Epithelial cell of proximal tubule (primary cell): ENCODE measurements at places on chromosomes 2 and 18. TPM values are rescaled to one million over a fixed set of nuclear protein-coding genes. Genes with fewer than 3 reads are reported as not detected.

Gene NETO1
- total RNA-seq, result 3.3 and 11.6 TPM in 2 replicates

DNA sequence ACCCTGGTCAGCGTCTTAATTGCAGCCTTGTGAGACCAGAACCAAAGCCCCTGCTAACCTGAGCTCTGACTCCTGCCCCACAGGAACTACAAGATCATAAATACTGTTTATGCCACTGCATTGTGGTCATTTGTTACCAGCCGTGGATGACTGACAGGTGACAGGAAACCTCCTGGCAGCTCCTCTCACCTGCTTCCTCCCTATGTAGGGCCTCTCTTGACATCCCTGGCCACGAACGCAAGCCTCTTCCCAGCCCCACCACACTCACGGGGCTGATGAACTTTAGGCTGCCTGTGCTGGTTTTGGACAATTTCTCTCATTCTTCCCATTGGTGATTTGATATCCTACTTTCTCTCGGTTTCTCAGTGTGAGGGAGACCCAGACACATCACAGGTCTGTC, 357.2 kb upstream of the MYT1L start:
- DNase-seq, result no peak

DNA sequence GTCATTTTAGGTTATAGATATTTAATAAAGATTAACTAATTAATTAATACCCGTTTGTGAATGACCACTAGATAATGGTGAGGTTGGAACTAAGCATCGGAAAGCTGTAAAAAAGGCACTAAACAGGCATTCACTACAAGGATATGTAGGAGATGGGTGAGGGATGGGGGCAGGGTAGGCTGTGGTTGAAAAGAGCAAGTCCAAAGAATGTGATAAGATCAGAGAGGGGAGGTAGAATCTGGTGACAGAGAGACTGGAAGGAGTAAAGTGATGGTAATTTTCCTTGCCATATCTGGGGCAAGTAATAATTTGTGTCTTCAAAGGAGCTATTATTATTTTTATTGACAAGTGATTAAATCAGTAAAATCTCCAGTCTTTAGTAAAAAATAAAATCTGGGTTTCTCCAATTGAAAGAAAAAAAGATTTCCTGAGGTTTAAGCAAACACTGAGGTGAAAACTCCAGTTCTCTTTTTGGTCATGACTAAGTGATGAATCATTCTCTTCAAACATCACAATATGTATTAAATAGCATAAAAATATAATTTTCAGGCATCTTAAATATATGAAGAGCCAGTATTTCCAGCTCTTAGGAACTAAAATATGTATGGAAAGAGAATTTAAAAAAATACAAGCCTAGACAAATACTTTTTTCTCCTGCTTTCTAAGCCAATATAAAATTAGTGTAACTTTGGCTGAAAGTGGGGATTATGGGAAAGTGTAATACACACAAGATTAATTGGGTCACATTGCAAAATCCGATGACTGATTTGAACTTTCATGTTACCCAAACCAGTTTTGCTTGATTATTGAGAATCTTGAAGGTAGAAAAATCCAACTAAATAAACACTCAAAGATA, 259.1 kb upstream of the RBMS1 start:
- DNase-seq, result no peak

Gene SP140
- 4.6 and 5.3 TPM in 2 replicates for total RNA-seq

Gene GALNT13
- total RNA-seq, result 0.52 and 1.3 TPM in 2 replicates

Gene RIT2
- total RNA-seq, result not detected in 2 replicates

Gene ST3GAL5
- 3.8 and 8.7 TPM in 2 replicates for total RNA-seq

- no peak for DNase-seq
Measured at GRCh38 chr2:211390536-211391188, 834.3 kb downstream of the CPS1 start.

DNA sequence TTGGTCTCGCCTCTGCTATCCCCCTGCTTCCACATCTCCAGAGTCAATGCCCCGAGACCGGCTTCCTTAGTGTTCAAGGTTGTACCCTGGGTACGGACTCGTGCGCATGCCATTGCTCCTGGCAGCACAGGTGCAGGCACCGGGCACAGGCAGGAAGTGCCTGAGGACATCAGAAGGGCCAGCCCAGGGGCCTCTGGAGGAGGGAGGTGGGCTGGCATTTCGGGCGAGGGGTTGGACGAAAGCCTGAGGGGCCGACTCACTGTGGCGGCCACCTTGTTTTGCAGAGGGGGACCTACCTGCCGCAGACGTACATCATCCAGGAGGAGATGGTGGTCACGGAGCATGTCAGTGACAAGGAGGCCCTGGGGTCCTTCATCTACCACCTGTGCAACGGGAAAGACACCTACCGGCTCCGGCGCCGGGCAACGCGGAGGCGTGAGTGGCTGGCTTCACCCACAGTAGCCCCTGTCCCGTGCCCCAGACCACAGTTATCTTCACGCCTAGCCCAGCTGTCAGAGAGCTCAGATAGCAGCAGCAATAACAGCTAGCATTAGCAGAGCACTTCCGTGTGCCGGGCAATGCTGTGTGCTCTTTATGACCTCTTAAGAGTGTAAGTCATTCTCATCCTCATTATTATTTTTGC, 12.5 kb downstream of the ITM2C start:
- DNase-seq, result no peak

Gene FASTKD2
- total RNA-seq, result 29.7 and 56.3 TPM in 2 replicates

GRCh38 chr18:23365602-23366001, 87.5 kb upstream of the RIOK3 start:
- no peak for DNase-seq

Gene SERPINB10
- 0.98 TPM in 1 of 2 replicates, not detected in the other for total RNA-seq

DNA sequence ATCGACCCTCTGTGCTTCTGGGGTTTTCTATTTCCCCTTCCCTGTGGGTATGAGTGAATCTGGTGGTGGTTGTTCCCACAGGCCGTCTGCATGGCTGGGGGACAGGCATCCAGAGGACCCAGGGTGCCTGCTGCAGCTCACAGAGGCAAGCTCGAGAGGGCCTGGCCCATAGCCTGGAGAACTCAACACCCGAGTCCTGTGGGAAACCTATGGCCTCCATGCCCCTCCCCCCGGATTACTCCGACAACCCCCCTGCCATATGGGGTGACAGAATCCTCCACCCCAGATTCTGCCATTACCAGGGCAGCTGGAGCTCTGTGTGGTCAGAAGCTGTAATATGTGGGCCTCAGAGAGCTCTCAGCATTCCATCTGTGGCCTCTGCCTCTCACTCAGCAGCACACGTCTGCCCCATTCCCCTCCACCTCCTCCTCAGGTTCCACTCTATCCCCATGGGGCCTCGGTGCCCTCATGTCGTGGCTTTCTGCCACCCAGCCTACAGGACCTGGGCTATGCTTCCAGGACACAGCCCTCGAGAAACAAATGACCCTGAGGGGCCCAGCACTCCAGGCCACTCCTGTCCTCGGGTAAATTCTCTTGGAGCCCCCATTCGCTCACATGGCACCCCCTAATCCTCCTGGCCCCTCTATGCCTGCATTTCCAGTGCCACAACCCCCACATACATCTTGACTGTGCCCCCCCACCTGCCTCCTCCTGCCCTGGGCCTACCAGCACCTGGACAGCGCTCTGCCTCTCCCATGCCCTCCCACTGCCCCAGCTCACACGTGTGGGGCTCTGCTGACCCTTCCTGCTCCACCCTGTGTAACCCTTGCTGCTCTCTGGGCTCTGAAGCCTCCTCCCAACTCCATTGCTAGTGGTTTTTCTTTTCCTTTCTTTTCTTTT, 3.6 kb downstream of the MZT2A start:
- no peak for DNase-seq

GRCh38 chr2:47083886-47084687, 71.0 kb downstream of the STPG4 start:
- DNase-seq, result no peak

GRCh38 chr18:25726298-25726697, 364.1 kb downstream of the SS18 start:
- DNase-seq, result no peak

DNA sequence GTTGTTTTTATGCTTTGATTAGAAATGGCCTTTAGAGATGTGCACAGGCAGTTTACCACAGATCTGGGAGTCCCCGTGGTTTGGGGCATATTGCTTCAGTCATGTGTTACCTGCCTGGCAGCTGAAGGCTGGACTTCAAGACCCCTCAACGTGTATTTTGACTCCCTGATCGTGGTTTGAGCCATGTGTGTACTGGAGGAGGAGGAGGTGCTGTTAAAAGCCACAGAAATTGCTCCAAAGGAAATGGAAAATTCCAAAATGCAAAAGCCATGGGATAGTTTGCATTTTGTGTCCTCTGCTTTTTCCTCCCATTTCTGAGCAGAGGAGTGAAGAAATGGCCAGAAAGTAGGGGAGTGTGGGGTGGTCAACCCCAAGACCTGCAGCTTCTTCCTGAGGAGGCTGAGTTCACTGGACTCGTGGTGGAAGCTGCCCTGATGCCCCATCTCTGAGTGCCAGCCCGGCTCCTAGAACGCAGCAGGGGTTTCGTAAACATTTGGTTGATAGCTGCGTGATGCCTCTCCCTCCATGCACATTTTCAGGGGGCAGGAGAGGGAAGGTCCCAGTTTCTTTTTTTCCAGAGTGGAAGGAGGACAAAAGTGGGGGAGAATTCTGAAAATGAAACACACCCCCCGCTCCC, 45.7 kb downstream of the ITGB1BP1 start:
- no peak for DNase-seq

DNA sequence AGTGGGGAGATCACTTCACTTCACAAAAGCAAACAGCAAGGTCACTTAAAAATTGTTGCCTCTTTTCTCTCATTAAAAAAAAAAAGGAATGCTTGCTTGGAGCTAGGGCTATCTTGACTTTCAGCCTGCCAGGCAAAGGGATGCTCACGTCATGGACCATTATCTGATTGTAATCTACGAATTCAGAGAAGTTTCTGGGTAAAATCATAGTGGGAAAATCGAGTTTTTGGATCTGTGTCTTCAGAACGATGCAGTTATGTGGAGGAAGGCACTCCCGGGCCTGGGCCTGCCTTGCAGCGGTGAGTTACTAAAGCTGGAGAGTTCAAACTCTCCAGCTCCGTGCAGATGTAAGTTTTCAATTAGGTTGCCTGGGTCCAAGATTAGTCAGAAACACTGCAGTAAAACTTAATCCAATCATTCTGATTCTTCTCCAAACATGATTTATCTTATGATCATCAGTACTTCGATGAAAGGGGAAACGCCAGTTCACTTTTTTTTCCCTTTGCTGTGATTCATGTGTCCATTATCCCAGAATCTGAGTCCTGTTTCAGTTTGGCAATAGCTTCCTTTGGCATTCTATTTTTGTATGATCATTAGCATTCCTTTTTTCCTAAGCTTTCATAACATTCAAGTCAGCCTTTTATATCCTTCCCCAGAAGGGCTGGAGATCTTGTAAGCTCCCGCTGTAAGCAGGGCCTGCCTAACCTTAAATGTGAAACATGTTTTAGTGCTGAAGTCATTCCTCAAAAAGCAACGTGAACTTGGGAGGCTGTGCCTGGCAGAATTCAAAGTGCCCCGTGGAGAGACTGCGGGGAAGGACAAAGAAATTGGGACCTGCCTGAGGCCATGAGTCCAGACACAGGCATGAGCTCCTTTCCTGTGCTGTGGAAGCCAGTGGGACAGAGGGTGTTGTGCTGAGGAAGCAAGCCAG, 119.3 kb upstream of the TWIST2 start:
- no peak for DNase-seq

- no peak for DNase-seq
Measured at GRCh38 chr2:105744909-105745853, at the start of gene NCK2. TSS of gene NCK2 (plus strand) at chr2:105744912. CDS start at chr2:105855064, 110,152 bp downstream.

- no peak for DNase-seq
Measured at GRCh38 chr2:12928197-12928774, 211.6 kb downstream of the TRIB2 start.

DNA sequence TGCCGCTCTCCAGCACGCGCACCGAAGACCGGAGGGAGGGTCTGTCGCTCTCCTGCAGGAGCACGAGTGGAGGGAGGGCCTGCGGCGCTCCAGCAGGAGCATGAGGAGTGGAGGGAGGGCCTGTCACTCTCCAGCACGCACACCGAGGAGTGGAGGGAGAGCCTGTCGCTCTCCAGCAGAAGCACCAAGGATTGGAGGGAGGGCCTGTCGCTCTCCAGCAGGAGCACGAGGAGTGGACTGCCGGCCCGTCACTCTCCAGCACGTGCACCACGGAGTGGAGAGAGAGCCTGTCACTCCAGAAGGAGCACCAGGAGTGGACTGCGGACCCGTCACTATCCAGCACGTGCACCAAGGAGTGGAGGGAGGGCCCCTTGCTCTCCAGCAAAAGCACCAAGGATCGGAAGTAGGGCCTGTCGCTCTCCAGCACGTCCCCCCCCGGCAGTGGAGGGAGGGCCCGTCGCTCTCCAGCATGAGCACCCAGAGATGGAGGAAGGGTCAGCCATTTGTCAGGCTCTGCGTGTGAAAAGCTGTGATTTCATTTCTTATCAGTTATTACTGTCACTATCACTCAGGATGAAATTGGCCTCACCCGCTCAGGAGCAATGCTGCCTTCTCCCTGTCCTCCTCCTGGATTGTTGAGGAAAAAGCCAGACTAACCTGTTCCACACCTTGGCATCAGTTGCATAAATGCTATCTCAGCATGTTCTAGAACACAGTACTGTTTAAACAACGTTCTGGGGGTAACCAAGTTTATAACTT, 35.9 kb downstream of the ADI1 start:
- DNase-seq, result no peak

- DNase-seq, result no peak
Measured at GRCh38 chr2:173996766-173997165, 31.6 kb upstream of the SP3 start.

Gene RFTN2
- total RNA-seq, result not detected in 2 replicates

- no peak for DNase-seq
Measured at GRCh38 chr2:154640000-154640399, 58.5 kb upstream of the KCNJ3 start.

DNA sequence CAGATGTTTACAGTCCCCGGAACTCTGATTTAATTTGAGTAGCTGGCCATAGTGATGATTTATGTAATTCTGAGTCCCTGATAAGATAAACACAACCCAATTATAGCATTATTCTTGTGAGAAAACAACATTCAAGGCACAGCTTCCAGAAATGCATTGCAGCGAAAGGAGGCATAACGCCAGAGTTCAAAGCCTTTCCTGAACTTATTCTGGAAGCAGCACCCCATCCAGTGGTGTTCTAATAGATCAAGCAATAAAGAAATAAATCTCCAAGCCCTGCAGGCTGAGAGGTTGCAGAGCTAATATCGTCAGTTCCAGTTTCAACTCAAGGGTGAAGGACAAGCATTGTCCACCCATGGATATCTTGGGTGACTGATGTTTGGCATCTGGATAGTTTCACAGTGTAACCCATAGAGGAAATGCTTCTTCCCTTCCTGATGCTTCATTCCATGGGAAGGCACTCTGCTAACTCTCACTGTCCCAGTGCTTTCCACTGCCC, 18.8 kb downstream of the CDH2 start:
- no peak for DNase-seq

DNA sequence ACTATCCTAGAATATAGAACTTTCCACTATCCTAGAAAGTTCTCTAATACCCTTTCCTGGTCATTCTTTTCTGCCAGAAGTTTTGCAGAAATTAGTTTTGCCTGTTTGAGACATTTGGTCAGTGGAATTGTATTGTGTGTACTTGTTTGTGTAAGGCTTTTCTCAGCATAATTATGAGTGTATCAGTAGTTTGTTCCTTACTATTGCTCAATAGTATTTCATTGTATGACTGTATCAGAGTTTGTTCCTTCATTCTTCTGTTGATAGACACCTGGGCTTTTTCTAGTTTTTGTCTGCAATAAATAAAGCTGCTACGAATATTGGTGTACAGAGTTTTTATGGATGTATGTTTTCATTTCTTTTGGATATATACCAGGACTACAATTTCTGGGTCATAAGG, 27.2 kb downstream of the CCDC138 start:
- no peak for DNase-seq
